ENCODE measurements at places on chromosomes 11 and 22.

- DNase-seq: no peak
Measured at GRCh38 chr11:96246718-96247552, 96.1 kb downstream of the MAML2 start.

DNA sequence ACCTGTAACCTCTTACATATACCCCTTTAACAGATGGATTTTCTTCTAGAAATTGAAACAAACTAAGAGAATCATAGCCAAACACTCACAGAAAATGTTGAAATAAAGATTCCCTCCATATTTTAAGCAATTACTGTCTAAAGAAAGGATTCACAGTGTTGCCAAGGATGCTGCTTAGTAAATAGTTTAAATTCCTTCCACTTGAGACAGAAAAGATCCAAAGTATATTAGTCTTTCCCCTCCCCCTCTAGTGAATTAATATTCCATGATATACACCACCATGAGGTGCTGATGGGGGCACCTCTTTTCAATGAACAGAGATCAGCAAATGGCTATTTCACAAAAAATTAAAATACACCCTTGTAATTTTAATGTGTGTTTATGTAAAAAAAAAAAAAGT is 186.8 kb downstream of the SOX6 start:
- DNase-seq: no peak

GRCh38 chr22:44570476-44571445 is 72.7 kb upstream of the RTL6 start:
- DNase-seq: no peak

GRCh38 chr11:28773606-28774005 is 665.4 kb downstream of the METTL15 start:
- DNase-seq: no peak

- DNase-seq: no peak
Measured at GRCh38 chr11:126607776-126608541, 252.5 kb downstream of the ST3GAL4 start.

Measured in NCI-H446 (cell line).